ENCODE measurements at places on chromosomes 11 and 22.

DNA sequence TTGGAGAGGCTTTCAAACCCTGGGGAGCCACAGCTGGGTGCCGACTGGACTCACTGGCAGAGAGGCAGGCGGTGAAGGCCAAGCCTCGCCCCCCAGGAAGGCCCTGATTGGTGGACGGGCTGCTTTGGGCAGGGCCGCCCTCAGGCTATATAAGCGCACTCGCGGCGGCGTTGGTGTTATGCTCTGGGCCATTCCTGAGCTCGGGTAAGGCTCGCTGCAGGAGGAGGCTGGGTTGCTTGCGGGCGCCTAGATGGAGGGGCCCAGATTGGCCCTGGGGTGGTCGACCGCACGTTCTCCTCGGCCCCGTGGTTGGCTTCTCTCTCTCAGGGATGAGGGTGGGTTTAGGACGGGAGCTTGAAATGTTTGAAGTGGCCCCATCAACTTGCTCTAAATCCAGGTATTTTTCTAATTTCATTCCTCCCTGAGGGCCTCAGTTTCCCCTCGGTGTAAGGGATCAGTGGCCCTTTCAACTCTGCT, at the start of gene SPDYC:
Gene SPDYC (plus strand): TSS at position 176 of the 477 bp plus-strand sequence. CDS start 1,125 bp downstream, outside the sequence.
- DNase-seq = no peak

- DNase-seq = no peak
Measured at GRCh38 chr11:106706355-106706754, 311.9 kb downstream of the GUCY1A2 start.

GRCh38 chr11:95307286-95307685, 76.3 kb upstream of the SESN3 start:
- DNase-seq = no peak

DNA sequence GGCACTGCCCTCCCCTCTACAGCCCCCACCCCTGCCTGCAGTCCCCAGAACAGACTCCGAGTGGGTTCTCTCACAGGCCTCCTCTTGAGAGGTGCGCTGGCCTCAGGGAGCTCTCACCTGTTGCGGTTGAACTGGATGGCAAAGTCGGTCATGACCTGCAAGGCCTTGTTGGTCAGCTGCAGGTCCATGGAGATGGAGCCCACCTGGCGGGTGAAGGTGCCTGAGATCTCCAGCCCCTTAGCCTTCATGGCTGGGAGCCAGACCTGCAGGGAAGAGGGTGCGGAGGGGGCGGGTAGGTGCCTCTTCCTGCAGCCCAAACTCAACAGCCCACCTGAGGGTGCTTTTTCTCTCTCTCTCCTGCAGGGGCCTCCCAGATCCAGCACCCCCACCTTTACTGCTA, 18.7 kb upstream of the RASL10A start:
- no peak for DNase-seq

DNA sequence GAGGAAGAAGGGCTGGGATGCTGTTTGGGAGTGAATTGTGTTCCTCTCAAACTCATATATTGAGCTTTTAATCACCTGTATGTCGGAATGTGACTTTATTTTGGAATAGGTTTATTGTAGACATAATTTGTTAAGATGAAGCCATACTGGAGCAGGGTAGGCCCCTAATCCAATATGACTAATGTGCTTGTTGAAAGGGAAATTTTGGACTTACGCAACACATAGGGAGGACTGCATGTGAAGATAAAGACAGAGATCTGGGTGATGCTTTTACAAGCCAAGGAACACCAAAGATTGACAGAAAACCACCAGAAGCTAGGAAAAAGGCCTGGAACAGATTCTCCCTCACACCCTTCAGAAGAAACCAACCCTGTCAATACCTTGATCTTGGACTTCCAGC, 43.2 kb upstream of the OVCH2 start:
- no peak for DNase-seq

- DNase-seq = peak; percentile 12
Measured at GRCh38 chr22:36144886-36145541, 15.5 kb downstream of the APOL3 start.

GRCh38 chr22:27962268-27963044, 43.4 kb upstream of the PITPNB start:
- no peak for DNase-seq

DNA sequence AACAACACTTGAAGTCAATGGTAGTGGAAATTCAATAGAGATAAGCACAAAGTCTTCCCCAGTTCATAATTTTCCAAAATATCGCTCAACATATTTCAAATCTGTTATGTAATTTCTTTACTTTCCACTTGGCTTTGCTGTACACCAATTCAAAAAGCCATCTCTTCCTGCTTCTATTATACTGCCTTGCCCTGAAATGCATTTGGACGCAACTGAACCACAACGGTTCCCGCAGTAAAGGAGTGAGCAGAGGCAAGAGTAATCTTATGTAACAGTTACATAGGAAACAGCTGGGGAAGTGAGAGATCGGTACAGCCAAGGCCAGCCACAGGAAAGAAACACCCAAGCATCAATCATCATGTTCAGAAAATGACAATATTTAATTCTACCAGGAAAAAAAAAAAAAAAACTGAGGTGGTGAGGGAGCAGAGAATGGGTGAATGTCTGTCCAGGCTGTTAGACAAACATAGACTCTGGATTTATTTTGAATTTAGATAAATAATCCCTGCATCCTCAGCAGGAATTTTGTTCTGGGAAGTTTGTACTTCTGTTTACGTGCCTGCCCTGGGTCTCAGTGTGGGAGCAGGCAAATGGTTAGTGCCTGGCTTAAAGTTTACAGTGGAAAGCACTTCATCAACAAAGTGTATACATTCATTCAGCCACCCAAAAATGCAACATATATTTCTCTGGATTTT, 392.2 kb downstream of the ETS1 start:
- DNase-seq = no peak

GRCh38 chr22:40237241-40237640, 59.5 kb downstream of the TNRC6B start:
- DNase-seq = no peak

DNA sequence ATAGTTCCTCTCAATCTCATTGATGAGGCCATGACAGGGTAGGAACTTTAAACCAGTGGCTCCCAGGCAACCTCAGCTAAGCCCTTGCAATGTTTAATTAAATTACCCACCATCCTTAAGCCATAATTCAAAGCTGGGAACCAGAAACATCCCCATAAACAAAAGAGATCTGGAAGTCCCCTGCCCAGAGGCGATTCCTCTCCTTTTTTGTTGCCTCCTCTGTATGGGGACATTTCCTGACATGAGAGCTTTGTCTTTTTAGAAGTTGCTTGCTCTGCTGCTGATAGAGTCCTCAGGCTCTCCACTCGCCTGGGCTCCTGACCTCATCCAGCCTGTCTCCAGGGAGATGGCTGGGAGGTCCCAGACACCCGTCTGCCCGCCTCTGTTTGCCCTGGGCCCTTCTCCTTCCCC, 3.2 kb downstream of the DTX4 start:
- no peak for DNase-seq

GRCh38 chr11:47980907-47981621, 705 bp downstream of the PTPRJ start:
- no peak for DNase-seq

GRCh38 chr11:44851496-44851895, 99.2 kb downstream of the TP53I11 start:
- no peak for DNase-seq

- DNase-seq = no peak
Measured at GRCh38 chr22:48825802-48826520, 1001.7 kb downstream of the BRD1 start.

DNA sequence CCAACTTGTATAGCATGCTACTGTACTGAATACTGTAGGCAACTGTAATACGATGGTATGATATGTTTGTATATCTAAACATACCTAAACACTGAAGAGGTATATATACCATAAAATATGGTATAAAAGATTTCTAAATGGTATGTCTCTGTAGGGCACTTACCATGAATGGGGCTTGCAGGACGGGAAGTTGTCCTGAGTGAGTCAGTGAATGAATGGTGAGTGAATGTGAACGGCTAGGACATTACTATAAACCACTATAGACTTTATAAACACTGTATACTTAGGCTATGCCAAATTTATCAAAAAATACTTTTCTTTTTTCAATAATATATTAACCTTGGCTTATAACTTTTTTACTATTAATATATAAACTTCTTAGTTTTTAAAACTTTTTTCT, 66.8 kb downstream of the ZC3H12C start:
- no peak for DNase-seq

DNA sequence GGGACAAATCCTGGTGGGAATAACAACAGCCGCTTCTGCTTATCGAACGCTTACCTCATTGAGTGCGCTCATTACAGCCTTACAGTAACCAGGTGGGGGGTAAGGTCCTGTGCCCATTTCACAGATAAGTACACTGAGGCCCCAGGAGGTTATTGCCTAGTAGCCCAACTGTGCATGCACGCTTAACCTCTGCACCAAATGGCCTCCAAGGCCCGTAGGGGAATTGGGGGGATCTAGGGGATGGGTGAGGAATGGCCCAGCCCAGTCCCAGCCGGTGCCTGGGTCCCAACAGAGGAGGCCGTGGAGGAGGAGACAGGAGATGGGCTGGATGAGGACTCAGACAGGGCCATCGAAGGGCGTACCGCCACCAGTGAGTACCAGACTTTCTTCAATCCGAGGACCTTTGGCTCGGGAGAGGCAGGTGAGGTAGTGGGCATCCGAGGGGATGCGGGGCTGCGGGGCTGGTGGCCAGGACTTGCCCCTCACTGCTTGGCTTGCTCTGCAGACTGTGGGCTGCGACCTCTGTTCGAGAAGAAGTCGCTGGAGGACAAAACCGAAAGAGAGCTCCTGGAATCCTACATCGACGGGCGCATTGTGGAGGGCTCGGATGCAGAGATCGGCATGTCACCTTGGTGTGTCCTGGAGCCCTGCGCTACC, 7.3 kb downstream of the F2 start:
- no peak for DNase-seq

DNA sequence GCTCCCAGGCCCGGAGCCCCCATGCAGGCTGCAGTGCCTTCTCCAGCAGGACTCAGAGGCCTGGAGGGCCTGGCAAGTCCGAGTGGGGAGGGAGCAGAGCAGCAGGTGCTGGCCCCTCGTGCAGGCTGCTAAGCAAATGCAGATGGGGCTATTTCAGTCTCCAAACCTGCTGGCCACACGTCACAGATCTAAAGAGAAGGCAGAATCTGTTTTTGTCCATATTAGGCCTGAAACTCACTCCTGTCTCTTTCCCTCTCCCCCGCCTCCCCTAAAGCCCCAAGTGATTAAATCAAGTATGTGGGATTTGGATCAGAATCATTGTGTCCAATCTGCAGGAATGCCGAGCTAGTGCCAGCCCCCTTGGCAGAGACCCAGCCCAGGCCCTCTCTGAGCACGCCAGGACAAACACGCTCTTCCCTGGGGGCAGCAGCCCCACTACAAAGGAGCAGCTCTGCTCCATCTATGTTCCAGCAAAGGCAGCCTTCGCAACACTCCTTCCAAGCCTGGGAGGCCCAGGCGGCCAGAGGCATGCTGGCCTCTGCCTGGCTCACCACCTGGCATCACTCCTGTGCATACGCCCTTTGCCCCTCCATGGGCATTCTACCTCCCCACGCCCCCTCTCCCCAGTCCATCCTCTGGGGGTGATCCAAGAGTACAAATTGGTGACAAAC, 26.5 kb downstream of the RPL27A start:
- DNase-seq = no peak

- DNase-seq = peak; percentile 8
Measured at GRCh38 chr11:105719073-105719822, 109.4 kb downstream of the GRIA4 start.

GRCh38 chr11:62917906-62918502, 3.2 kb downstream of the CHRM1 start:
- no peak for DNase-seq

DNA sequence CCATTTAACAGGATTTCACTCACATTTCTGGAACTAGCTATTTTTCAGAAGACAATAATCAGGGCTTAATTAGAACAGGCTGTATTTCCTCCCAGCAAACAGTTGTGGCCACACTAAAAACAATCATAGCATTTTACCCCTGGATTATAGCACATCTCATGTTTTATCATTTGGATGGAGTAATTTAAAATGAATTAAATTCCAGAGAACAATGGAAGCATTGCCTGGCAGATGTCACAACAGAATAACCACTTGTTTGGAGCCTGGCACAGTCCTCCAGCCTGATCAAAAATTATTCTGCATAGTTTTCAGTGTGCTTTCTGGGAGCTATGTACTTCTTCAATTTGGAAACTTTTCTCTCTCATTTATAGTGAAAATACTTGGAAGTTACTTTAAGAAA, 9.2 kb downstream of the PRSS23 start:
- no peak for DNase-seq

GRCh38 chr11:68089679-68090078, 31.5 kb downstream of the CHKA start:
- DNase-seq = no peak

- DNase-seq = no peak
Measured at GRCh38 chr11:33333816-33334215, 76.6 kb downstream of the HIPK3 start.

- no peak for DNase-seq
Measured at GRCh38 chr22:49046546-49047361, 780.9 kb downstream of the BRD1 start.

DNA sequence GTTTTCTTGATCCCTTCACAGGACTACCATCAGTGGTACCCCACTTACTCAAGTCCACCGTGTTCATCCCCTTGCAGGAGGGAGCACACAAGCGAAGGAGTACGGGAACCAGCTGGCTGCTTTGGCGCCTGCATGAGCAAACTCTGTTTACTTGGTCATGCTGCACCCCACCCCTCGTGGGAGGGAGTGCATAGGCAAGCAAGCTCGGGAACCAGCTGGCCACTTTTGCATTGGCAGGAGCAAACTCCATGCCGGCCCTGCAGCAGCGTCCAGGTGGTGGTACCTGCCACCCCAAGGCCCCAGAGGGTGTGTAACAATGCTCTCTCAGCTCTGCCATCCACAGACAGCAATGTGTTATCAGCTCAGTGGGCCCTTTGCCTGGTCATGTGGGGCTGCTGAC, 737.8 kb downstream of the FAM181B start:
- no peak for DNase-seq

DNA sequence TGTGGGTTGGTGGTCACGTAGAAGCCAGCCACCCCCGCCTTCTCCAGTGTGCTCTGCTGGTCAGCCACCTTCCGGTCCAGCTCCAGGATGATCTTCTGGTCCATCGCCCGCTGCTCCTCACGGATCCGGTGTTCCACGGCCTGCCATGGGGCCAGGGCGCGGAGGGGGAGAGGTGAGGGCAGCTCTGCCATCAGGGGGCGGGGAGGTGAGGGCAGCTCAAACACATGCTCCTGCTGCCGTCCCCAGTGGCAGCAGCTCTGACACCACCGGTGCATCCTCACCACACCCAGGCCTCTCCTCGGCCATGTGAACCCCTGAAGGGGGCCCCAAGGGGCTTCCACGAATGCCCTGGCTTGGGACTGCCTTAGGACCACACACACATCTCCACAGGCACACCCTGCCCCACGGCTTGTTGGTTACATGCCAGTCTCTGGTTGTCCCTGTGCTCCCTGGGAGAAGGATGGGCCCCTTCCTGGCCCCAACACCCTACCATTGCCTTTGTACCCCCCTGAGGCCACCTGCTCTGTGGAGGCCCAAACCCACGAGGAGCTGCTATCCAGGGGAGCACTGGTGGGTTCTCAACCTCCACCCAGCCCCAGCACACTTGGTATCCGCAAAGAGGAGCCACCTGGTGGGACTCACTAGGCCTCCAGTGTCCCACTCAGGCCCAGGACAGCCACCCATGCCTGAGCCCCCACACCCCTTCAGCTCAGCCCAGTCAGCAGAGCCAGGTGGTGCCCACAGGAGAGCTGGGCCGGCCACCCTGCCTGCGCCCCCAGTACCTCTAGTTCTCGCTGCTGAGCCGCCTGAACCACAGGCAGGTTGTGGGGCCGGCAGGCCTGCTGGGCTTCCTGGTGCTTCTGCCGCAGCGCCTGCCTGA, 4.3 kb downstream of the DGCR6L start:
- no peak for DNase-seq

GRCh38 chr11:83571302-83571701, 285.1 kb upstream of the CCDC90B start:
- no peak for DNase-seq
